ENCODE measurements at places on chromosomes 13 and 19.

DNA sequence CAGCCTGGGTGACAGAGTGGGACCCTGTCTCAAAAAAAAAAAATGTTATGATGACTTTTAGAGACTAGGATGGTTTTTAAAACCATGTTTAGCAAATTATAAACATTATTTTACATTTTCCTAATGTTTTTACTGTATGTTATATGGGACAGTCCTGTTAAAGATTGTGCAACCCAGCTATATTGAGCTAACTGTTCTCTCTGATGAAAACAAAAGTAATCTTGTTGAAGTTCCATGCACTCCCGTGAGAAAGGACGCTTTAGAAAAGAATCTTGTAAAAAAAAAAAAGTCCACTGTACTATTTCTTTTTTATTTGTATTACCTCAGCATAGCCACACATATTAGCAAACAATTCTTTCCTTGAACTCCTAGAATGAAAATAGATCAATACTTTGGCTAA is 451.2 kb downstream of the DCT start:
- no peak for DNase-seq

DNA sequence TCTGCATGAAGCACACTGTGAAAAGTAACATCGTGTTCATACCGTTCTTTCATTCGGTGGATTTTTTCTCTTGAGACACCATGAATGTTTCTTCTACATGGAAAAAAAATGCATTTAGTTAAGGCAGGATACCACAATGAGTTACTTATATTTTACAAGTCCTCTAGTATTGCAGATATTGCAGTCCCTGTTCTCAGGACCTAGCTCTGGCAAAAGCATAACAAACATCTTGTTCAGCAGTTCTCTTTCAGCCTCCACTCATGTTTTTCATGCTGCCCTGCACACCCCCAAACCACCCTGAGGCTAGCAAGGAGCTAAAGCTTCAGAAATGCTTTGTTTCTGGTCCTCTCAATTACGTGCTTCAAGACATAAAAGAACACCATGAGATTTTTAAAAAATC is 24.8 kb downstream of the N4BP2L1 start:
- DNase-seq = no peak

- no peak for DNase-seq
Observed at GRCh38 chr19:46904114-46905060, 43.6 kb downstream of the ARHGAP35 start.

DNA sequence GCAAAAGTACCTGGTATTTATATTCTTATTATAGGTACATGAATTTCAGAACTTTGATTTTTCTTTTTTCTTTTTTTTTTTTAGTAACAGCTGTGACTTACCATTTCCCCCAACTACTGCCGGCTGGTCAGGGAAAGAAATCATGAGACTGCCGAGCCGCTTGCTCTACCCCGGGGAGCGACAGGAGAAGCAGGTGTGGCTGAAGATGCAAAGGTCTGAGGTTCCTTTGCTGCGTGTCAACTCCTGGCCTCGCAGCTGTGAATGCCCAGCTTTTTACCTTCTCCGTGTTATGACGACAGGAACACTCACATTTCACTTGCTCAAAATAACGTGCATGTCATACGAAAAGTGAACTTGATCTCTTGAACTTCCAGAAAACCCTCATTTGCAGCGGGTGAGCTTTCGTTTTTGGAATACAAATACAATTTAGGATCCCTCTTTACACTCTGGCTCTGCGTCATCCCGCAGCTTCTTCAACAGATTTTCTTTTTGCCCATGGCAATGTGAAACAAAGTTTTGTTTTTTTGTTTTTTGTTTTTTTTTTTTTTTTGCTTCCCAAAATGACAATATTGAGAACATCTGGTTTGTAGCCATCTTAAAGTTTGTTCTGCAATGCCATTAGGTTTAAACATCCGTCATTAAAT is 117.9 kb downstream of the EFNB2 start:
- DNase-seq = no peak

DNA sequence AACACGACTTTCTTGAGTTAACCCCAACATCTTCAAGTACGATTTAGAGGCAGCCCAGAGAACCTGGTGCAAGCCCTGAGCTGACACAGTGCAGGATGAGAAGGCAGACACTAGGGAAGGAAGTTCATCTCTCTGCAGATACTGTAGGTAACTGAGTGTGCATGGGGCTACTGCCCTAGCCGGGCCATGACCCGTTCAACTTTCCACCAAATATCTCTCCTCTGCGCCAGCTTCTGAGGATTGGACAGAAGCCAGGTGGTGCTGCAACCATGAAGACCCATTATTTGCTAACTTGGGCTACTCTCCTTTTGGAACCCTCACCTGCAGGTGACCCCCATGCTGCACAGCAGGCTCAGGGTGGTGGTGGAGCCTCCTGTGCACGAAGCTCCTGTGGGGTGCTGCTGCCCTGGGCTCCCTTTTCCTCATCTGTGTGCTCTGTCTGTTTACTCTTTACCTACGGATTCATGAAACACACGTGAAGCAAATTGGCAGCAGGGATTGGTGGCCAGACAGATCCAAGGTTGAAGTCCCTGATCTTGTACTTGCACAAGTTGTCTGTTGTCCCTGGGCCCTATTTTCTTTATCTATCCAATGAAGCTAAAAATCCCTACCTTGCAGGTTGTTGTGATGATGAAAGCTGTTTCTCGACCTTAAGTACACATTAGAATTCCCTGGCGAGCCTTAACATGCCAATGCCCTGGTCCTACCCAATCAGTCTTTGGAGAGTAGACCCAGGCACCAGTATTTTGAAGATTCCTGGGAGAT is 227.8 kb downstream of the LACC1 start:
- no peak for DNase-seq

- DNase-seq = no peak
Observed at GRCh38 chr19:19304186-19304965, 15.9 kb downstream of the SUGP1 start.

DNA sequence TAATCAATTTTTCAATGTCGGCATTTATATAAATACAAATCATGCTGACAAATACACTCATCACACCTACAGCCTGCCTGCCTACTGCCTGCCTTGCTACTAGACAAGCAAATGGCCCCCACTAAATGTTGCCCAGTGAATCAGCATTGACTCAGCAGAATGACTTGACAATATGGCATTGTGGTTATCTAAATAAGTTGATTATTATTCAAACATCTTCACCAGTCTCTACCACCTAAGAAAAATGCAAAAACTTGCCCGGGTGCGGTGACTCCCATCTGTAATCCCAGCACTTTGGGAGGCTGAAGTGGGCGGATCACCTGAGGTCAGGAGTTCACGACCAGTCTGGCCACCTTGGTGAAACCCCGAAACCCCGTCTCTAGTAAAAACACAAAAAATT is 296.1 kb downstream of the PCDH9 start:
- no peak for DNase-seq

- DNase-seq = no peak
Observed at GRCh38 chr13:72062566-72062965, 195.6 kb upstream of the DACH1 start.

DNA sequence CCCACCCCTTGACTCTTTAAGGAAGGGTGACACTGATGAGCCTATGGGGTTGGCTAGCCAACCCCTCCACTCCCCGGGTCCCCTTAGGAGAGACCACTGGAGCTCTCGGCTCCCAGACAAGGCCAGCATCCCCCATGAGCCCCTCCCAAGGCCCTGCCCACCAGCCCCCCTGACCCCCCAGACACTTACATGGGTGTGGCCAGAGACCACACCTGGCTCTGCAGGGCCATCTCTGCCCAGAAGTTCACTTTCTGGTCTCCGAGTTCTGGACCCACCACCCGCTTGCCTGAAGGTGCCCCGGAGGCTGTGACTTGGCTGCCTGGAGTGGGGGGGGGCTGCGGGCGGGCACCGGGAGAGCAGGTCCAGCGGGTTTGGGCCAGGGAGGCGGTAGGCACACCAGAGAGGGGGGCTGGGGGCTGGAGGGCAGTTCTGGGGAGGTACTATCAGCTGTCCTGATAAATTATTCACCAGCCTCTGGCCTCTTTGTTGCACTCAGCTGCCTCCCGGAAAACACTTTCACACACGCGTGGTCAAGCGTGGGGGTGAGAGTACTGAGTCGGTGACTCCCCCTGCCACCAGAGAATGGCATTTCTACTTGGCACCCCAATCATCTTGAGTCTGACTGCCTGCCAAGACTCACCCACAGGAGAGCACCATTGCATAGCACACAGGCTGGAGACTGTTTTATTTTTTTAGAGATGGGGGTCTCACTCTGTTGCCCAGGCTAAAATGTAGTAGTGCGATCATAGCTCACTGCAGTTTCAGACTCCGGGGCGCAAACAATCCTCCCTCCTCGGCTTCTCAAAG is at the start of gene PALM3:
PALM3 (minus strand) TSS at position 326 of the 807 bp plus-strand sequence; CDS start at position 230, 96 bp downstream.
- DNase-seq = no peak

DNA sequence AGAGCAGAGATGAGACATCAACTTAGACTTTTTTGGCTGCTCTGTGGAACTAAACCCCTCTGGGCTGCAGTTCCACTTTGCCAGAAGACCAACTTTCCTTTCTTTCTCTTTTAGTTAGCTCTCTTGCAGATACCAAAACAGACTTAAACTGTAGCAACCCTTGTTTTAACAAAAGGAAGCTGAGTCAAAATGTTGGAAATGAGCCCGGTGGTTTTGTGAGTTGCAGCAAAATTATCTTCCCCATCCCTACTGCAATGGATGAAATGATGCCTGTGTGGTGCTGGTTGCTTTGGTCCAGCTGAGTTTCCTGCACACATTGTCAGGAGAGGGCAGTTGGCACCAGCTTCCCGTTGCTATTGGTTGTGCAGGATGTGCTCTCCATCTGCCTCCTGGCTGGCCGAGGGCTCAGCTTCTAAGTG is 115.3 kb downstream of the LRCH1 start:
- no peak for DNase-seq

GRCh38 chr13:77398825-77399620 is 72.1 kb upstream of the MYCBP2 start:
- DNase-seq = no peak

- no peak for DNase-seq
Observed at GRCh38 chr13:107006661-107007060, 438.7 kb upstream of the ARGLU1 start.

DNA sequence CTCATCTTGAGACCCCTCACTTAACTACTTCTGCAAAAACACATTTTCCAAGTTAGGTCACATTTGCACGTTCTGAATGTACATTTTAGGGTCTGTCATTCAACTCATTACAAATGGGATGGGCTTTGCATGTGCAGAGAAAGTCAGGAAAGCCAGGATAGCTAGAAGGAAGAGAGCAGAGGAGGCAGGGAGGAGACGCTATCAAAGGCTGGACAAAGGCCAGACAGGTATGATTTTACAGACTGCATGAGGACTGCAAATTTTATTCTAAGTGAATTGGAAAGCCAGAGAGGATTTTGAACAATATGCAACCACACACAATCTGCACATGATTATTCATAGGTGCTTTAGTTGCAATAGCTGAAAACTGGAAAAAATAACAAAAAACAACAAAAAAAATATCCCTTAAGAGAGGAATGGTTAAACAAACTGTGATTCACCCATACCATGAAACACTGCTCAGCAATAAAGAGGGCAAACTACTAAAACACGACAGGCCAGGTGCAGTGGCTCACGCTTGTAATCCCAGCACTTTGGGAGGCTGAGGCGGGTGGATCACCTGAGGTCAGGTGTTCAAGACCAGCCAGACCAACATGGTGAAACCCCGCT is 21.1 kb downstream of the SYDE1 start:
- DNase-seq = no peak

GRCh38 chr19:29510701-29511265 is 15.0 kb upstream of the VSTM2B start:
- DNase-seq = no peak

DNA sequence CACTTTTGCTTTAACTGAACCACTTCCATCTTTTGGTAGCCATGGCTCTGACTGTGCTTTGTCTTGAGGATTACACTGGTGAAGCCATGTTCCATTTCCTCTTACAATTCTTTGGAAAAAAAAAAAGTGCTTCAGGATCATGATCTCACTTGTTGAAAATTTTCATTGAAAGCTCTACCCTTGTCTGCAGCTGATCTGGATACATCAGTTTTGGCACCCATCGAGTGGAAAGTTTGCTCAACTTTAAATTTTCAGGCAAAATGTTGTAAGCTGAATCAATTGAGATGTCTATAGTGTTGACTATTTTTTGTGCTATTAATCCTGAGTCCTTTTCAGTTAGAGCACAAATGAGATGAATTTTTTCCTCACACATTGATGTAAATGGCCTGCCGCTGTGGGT is 48.3 kb upstream of the RFXAP start:
- DNase-seq = no peak

DNA sequence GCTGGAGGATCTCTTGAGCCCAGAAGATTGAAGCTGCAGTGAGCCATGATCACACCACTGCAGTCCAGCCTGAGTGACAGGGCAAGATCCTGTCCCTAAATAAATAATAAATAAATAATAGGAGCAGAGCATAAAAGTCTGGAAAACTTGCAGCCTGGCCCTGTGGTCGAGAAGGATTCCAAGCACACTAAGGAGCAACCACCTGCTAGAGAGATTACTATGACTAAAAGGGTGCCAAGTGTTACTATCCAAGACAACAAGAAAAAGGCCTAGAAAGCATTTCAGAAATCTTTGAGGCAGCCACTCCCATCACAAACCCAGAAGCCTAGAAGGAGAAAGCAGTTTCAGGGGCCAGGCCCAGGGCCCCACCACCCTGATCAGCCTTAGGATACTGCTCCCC is 46.1 kb downstream of the LHFPL6 start:
- no peak for DNase-seq

- no peak for DNase-seq
Observed at GRCh38 chr19:10379880-10380312, 476 bp downstream of the TYK2 start.

DNA sequence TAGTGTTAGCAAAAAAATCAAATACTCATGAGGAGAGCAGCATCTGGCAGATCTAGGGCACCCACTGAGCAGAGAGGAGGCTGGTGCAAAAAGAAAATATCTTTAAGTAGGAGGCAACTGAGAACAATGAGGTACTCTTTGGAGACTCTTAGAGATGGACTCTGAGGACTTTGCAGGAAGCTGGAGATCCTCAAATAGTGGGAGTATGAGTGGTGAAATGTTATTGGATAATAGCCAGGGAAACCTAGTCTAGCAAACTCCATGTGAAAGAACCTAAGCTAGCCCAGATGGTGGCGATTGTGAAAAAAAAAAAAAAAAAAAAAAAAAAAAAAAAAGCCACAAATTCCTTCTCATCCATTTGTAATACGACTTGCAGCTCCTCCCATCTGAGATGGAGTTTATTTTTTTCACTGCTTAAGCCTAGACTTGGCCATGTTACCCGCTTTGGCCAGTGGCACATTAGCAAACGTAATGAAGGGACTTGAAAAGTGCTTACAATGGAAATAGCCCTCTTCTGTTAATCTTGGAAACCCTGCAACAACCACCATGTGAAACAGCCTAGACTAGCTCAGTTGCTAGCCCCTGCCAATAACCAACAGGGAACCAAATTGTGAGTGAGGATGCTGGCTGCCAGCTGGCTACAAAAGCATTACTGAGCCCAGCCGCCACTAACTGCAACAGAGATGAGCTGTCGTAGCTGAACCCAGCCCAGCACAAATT is 476.2 kb downstream of the KLF12 start:
- DNase-seq = no peak

All from activated naive CD8-positive, alpha-beta T cell treated with anti-CD3 and anti-CD28 coated beads, Interleukin-2, amount 10 ng/mL, durations not matched to agents 7 days and 5 days (primary cell).